Hematopoietic multipotent progenitor cell treated with erythropoietin and hydrocortisone succinate and interleukin-3 and kit ligand, for 17 days (in vitro differentiated cells): ENCODE measurements at places on chromosomes 7 and 10.
A peak's percentile ranks its signal among the peaks of the same experiment; 100 is the strongest.

- no peak for DNase-seq
Observed at GRCh38 chr10:43884501-43885105, 235.9 kb upstream of the ZNF32 start.

DNA sequence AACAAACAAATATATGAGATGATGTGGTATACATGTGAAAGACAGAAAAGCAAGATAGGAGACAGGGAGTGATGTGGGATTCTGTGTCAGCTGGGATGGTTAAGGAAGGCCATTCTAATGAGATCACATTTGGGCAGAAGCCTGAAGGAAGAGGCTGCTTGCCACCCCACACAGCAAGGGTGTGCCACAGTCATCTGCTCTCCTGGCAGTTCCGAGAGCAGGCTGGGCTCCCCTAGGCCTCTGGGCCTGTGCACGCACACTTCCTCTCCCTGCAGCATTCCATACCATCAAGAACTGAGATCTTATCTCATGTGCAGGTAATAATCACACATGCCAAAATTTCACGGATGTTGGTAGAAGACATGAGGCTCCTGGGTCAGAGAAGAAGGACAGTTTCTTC lies 43.1 kb downstream of the SYPL1 start:
- DNase-seq: no peak

DNA sequence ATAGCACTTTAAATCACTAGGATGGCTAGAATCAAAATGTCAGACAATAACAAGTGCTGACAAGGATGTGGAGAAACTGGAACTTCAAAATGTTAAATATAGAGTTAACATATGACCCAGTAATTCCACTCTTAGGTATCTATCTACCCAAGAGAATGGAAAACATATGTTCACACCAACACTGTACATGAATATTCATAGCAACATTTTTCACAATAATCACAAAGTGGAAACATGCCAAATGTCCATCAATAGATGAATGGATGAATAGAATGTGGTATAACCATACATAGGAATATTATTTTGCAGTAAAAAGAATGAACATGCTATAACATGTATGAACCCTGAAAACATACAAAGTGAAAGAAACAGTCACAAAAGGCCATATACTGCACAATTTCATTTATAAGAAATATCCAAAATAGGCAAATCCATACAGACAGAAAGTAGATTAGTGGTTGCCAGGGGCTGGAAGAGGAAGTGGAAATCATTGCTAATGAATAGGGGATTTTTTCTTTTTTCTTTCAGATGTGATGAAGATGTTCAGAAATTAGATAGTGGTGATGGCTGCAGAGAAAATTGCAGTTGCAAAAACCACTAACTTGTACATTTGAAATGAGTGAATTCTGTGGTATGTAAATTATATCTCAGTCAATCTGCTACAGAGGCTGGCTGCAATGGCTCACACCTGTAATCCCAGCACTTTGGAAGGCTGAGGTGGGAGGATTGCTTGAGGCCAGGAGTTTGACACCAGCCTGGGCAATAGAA lies 93.0 kb downstream of the CPVL start:
- no peak for DNase-seq

- no peak for DNase-seq
Observed at GRCh38 chr7:11171569-11172192, 198.0 kb downstream of the PHF14 start.

DNA sequence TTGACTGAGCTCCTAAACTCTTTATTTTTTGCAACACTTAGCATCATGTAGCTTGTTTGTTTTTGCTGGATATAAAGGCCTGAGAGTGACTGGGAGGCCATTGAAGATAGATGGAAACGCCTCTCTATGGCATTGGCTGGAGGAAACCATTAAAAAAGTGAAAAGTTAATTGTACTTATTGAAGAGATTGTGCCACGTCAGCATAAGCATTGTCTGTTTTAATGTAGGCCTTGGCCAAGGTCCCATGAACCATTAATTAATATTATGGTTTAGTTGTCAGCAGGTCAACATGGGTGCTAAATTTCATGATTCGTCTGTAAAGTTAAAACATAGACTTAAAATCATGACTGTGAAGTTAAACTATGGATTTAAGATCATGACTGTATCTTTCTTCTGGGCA lies 178.6 kb downstream of the GATA3 start:
- no peak for DNase-seq

DNA sequence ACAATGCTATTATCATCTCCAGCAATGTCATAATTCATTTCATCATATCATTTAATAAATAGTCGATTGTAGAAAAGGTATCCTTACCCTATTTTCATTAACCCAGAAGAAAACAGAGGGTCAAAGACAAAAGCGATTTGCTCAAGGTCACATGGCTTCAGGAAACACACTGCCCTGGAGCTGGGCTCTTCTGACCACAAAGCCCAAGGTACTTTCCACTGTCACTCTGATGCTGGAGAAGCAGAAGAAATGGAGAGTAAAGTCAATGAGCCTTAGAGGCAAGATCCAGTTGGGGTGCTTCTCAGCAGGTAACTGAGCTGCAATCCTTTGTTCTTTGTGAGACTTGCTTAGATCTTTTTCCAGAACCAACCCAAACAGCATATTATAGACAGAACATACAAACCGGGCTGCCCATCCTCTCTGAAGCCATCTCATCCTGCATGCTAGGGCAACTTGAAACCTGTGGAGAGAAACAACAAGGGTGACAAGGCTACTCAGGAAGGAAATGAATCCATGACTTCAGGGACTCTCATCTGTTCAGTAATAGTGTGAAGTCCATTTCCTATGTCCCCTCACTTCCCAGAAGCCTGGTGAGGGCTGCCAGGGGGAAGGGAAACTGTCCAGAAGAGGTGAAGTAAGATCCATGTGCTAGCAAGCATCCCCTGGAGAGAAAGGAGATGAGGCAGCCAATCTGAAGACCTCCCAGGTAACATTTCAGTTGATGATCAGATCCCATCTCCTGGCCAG lies 148.6 kb upstream of the SVIL start:
- no peak for DNase-seq

DNA sequence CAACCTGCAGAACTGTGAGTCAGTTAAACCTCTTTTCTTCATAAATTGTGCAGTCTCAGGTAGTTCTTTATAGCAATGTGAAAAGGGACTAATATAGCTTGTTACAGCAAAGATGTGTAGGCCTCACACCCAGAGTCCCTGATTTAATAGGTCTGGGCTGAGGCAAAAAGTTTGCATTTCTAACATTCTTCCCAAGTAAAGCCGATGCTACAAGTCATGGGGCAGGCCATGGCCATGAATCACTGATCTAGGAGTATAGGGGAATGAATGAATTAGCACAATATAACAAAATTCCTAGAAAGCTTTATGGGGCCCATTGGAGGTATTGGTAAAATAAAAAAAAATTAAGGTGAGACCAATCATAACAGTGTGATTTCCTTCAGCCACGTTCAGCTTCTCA lies 11.5 kb upstream of the AASS start:
- no peak for DNase-seq

DNA sequence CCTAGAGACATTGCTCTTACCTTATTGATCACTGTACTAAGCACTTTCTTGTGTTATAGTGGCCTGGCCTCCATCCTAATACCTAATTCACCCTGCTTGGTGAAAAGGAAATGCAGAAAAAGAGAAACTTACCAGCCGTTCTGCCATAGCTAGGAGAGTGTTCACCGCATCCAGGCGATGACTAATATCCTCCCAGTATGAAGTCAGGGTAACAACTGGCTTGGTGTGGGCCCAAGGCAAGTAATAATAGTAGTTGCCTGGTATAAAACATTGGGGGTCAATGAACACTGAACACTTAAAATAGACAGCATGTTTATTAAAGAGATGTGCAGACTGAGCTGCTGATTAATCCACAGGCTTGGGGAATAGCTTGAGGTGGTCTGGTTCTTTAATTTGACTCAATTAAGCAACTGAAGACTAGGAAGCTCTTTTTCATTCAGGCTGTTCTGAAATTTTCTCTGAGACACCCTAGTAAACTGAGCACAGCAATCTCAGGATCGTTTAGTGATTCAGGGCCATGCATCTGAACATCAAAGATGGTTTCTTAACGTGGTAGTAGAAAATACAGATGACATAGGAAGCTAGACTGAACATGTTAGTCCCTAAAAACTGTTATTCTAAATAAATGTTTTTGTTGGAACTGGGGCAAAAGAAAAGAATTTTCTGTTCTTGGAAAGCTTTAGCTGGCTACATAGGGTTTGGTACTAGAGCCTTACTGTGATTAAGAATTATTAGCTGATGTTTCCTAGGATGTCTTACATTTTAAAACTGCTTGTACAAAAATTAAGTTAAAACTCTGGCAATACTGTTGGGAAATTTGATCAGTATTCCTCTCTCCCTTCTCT lies 102.2 kb downstream of the MYOF start:
- DNase-seq: no peak

DNA sequence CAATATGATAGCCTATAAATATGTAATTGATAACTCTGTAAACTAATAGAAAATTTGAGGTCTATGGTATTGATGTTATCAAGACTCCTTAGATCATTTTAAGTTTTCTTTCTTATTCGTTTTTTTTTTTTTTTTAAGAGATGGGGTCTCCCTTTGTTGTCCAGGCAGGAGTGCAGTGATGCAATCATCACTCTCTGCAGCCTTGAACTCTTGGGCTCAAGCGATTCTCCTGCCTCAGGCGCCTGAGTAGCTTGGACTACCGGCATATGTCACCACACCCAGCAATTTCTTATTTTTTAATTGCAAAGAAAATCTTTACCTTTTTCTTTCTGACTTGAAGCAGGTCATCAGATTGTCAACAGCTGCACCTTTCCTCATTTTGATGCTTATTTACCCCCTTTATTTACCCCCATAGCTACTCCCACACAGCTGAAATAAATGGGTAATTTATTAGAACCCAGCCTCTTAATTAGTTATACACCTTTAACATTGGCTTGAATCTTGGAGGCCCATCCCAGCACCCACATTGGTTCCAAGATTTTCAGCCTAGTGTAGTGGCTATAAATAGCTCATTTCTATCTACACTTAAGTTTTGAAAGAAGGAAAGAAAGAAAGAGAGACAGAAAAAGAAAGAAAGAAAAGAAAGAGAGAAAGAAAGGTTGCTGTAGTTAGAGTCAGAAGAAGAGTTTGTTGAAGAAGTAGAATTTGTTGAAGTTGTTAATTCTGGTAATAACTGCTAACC lies 38.3 kb downstream of the ARL4A start:
- DNase-seq: no peak

DNA sequence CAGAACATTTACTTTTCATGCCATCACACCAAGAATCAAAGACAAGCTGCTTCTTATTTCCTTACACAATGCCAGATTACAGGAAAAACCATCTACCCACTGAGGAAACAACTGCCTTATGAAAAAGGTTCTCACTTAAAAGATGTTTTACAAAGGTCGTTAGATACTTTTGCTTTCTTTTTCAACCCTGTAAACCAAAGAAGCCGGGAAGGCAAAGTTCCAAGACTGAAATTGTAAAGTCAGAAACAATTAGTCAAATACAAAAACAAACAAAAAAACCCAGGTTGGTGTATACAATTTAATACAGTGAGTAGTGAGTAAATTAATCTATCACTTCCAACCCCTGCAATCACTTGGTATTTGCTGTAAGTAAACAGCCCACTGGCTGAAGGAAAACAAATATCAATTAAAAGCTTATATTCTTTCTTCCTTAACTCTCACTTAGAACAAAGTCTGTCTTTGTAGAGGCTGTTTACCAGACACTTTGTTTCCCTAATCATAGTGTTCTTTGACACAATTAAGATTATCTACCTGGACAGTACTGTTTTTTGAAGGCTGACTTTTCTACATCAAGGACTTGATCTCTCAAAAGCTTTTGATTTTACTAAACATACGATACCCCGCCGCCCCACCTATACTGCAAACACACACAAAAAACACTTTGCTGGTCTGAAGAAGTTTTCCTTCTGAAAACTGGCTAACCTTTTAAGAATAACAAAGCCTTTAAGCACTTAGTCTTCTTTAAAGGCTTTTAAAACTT lies 18.1 kb downstream of the ERLIN1 start:
- DNase-seq: no peak

DNA sequence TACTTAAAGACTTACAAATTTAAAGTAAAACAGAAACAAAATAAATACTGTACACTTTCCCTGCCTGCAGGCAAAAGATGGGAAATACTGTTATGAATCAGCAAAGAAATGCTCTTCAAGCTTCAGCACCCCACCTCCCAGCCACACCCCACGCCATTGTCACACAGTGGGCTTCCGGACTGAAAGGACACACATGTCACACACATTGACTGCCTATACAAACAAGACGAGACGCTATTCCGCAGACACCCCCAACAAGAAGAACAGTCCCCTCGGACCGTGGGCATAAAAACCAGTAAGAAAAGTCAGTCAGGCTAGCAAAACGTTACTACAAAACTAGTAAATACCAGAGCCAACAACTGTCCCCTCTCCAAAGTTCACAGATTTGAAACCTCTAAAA lies 22.2 kb upstream of the PARP12 start:
- no peak for DNase-seq

DNA sequence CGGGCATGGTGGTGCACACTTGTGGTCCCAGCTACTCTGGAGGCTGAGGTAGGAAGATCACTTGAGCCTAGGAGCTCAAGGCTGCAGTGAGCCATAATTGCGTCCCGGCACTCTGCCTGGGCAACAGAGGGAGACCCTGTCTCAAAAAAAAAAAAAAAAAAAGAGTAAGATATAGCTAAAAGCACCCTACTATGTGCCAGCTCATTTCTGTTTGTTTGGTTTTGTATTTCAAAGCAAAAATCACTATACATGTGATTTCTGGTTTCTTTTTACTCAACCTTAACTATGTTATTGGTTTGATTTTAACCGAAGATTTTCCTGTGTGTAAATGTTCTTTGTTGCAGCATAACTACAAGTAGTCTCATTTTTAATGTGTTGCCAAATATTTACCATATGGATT lies 66.5 kb upstream of the RSBN1L start:
- DNase-seq: no peak

- peak; percentile 41 for DNase-seq
Observed at GRCh38 chr7:2737771-2738540, 50.0 kb downstream of the AMZ1 start.

DNA sequence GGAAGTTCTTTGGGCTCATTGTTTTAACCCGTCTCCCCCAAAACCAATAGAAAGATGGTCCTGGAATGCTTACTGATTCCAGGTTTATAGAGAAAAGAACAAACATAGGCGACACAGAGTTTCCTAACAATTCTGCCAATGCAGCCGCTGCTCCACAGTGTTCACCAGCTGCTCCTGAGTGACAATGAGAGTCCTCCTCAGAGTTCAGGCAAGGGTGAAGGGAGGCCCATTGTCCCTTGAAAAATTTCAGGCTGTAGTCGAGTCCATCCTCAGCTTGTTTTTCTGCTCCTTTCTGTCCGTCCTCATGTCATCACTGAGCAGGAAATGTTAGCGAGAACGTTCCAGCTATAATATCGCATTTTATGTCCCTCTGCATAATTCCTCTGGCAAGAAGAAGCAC lies 537.6 kb downstream of the TCERG1L start:
- DNase-seq: no peak
